Osteoblast (primary cell): ENCODE measurements at places on chromosomes 5 and 9.
A peak's percentile ranks its signal among the peaks of the same experiment; 100 is the strongest.

DNA sequence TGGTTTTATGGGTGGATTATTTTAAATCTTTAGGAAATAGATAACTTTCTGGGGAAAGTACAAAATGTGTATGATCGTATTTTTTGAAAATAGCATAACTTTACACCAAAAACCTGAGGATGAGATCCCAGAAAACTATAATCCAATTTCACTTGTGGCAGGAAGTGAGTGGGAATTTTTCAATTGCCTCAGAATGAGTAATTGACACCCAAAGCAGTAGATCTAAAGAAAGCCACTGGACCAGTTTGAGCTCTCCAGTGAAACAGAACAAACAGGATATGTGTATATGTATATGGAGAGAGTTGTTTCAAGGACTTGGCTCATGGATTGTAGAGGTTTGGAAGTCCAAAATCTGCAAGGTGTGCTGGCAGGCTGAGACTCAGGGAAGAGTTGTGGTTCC, 109.2 kb upstream of the SHB start:
- DNase-seq: no peak

DNA sequence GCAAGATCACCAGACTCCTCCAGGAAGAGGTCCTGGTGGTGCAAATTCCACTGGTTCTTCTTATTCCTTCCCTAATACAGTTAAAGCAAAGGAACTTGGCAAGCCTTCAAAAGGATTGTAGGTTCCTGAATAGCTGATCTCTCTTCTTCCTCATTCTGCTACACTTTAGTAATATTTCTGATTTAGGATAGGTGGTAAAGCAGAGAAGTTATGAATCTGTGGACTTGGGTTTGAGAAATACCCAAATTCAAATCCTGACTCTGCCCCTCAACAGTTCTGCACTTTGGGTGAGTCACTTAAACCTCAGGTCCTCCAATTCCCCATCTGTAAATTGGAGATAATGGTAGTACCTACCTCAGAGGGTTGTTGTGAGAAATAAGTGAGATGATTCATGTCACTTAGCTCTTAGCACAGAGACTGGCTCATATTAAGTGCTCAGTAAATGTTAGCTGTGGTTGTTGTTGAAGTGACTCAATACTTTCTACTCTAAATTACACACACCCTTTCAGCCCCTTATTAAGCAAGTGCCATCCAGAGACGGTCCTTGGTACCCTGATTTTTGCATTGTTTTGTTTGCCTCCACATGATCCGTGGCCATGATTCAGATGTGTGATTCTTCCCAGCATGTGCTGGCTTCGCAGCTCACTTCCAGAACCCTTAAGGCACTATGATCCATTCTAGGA, 5.2 kb downstream of the SH3RF2 start:
- no peak for DNase-seq

- peak; percentile 88 for DNase-seq
Observed at GRCh38 chr5:34717426-34718327, 61.5 kb downstream of the RAI14 start.

DNA sequence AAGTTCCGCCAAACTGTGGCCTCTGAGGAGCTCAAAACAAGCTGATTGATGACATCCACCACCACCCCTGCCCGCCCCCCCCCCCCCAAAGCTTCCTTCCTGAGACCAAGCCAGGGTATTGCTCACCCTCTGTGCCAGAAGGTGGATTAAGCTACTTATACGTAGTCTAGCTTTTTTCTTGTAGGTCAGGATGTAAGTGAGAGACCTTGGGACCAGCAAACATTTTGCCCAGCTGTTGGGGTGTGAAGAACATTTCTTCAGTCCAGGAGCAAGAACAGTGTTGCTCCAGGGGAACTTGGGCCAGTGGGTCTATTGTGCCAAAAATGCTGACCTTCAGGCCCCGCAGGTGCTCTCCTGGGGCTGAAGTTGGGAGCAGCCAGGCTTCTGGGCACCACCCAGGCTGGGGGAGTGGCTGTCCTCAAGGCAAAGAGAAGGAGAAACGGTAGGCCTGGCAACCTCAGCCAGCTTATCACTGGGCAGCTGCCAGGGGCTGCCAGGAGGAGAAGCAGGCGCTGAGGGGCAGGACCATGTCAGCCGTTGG, 18.0 kb downstream of the NEURL1B start:
- DNase-seq: peak; percentile 35

- DNase-seq: peak; percentile 67
Observed at GRCh38 chr5:36152324-36153297, 700 bp downstream of the SKP2 start.

GRCh38 chr9:135909371-135909770, 2.0 kb upstream of the CAMSAP1 start:
- DNase-seq: peak; percentile 18

DNA sequence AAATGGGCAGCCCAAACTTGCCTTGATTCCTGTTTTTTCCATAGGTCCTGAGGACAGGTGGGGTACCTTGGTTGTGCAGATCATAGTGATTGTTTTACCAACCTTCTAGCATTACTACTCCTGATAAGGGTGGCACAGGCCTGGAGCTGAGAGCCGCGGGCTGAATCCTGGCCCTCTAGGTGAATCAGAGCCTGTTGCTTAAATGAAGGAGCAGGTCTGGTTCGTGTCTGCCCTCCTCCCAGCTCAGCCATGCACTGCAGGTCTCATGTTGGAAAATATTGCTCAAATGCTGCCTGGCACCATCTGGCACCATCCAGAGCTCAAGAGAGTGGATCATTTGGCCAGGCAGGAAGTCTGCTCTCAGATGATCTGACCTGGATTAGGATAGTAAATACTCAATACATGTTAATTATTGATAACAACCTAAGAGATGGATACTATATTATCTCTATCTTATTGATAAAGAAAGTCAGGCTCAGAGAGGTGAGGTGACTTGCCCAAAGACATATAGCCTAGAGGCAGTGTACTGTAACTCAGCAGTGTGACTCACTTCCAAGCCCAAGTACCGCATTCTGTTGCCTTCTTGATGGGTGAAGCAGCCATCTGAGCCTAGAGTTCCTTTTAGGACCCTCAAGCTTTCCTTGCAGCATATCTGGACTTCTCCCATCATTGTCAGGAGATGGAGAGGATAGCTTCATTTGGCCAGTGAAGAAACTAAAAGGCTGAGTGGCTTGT, 104.3 kb upstream of the PITX1 start:
- no peak for DNase-seq

DNA sequence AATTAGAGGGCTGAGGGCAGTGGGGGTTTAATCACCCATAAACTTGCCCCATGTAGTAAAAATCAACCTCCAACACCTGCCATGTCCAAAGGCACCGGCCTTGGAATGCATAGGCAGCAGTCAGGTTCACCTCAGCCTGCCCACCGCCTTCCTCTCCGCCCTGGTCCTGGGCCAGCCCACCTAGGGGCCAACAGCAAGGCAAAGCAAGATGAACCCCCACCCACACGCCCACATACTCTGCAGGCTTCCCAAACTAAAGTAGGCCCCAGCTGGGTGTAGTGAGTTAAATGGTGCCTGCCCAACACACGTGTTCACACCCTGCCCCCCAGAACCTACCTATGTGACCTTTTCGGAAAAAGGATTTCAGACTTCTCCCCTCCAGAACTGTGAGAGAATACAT, 92.9 kb upstream of the RAI14 start:
- no peak for DNase-seq

DNA sequence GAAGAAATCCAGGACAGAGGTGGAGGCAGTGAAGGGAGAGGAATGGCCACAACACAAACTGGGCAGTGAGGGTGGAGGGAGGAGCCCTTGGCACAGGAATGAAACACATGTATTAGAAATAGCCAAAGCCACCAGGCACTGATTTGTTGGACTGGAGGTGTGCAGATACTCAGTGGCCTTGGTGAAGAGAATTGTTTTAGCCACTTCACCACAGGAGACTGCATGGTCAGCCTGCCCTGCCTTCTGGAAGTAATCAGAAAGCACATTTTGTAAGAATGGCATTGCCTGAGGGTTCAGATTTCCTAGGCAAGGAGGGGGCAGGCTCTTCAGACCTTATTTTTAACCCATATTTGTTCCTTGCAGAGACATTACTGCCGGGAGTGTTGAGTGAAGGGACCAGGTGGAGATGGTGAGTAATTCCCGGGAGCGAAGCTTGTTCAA, 2.2 kb downstream of the SGCD start:
- peak; percentile 27 for DNase-seq

DNA sequence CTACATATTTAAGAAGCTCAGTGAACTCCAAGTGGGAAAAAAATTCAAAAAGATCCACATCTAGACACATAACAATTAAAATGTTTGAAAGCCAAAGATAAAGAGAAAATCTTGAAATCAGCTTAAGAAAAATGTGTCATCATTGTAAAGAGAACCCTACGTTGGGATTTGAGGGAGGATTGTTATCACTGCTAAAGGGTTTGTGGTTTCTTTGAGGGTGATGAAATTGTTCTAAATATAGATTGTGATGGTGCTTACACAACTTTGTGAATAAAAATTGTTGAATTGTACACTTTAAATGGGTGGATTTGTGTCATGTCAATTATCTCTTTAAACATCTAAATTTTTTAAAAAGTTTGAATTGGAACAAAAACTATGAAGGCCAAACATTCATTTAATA, 92.2 kb upstream of the ADAMTS19 start:
- DNase-seq: no peak

DNA sequence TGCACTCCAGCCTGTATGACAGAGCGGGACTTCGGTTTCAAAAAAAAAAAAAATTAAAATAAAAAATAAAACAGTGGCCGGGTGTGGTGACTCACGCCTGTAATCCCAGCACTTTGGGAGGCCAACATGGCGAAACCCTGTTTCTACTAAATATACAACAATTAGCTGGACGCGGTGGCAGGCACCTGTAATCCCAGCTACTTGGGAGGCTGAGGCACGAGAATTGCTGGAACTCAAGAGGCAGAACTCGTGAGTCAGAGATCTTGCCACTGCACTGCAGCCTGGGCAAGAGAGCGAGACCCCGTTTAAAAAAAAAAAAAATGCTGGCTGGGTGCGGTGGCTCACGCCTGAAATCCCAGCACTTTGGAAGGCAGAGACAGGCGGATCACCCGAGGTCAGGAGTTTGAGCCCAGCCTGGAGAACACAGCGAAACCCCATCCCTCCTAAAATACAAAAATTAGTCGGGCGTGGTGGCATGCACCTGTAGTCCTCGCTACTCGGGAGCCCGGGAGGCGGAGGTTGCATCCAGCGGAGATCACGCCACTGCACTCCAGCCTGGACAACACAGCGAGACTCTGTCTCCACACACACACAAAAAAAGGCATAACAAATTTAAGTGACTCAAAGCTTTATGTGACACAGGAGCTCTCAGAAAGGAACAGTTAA, 1.5 kb upstream of the NPM1 start:
- DNase-seq: no peak

DNA sequence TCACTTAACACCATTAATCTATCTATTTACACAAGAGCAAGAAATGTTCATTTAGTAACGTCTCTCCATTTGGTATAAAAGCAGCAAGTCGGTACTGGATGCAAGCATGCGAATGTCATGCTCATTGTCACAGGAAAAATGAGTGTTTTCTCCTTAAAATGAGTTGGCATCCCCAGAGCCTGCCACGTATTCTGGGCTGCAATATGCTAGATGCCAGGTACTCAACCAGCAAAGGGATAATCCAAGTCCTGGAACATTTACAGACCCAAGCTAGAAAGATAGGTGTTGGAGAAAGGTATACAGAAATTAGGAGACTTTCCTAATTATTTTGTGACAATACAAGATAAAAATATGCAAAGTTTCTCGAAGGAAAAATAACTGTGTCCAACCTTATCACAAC, 217.5 kb downstream of the EBF1 start:
- DNase-seq: no peak

DNA sequence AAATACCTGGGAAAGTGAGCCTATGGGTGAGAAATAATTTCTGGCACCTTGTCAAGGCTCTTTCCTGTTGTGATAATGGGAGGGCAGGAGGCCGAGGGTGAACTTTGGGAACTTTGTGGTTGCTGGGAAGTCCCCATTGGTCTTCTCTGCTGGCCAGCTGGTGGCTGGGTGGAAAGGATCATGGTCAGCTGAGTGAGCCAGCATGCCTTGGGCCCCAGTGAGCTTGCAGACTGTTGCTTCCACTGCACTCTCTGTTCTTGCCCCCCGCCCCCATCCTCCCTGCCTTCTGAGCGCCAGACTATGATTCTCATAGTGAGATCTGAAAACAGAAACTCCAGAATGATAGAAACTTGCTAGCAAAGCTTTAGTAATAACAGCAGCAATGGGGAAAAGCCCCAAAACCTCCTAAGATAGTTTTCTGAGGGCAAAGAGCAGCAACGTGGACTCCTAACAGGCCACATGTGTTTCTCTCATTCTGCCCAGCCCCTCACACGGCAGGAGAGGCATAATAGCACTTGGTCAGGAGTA, 139.2 kb upstream of the SMARCA2 start:
- no peak for DNase-seq

DNA sequence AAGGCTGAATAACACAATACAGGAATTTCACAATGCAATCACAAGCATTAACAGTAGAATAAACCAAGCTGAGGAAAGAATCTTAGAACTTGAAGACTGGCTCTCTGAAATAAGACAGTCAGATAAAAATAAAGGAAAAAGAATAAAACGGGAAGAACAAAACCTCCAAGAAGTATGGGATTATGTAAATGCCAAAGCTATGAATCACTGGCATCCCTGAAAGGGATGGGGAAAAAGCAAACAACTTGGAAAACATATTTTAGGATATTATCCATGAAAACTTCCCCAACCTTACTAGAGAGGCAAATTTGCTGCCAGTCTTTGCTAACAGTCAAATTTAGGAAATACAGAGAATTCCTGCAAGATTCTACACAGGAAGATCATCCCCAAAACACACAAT, 157.9 kb downstream of the ALDH1A1 start:
- DNase-seq: no peak

- no peak for DNase-seq
Observed at GRCh38 chr5:38692781-38693527, 136.5 kb upstream of the LIFR start.

DNA sequence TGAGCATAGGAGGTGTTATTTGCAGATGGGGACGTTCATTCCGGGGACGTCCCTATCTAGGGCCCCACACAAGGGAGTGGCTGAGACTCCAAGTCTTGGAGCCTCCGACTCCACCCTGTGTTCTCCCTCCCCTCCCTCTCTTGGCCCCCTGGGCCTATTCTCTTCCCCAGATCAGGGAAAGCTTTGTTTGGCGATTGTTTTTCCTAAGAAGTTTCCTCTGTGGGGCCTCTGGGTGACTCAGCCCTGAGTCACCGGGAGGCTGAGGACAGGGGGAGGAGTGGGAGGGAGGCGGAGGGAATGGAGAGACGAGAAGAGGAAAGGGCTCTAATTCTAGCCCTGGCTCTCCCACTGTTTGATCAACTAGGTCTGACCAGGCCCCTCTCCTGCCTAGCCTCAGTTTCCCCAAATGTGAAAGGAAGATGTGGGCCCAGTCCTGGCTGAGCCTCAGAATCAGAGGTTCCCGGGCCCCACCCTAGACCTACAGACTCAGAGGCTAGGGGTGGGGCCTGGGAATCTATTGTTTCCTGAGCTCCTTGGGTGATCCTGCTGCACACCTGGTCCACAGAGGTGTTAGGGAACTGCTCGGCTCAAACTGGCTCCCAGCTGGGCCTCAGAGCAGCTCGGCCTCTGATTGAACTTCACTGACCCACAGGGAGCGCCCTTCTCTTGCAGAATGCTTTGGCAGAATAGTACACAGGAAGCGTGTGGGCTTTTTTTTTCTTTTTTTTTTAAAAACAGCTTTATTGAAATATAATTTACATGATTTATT, 19.2 kb downstream of the GSN start:
- DNase-seq: peak; percentile 96

GRCh38 chr9:2163231-2163885, 148.2 kb downstream of the SMARCA2 start:
- DNase-seq: no peak
